ENCODE measurements at places on chromosomes 16 and 17.

- no peak for DNase-seq
Measured at GRCh38 chr17:74326506-74326905, 480 bp downstream of the KIF19 start.

DNA sequence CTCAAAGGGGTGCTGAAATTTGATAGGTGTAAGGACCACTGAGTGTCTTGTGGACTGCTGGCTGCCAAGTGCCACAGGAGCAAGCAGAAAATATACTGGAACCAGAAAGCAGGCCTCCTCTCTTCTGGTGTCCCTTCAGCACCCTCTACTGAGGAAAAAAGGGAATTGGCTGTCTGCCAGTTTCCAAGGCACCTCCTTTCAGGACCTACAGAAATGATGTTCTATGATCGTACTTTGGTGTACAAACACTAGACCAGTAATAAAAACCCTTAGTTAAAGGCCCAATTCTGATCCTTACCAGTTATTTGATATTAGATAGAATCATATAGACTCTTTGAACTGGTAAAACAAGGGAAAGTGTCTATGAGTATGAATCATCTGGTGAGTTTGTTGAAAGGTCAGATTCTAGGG, 35.8 kb upstream of the BCAS3 start:
- DNase-seq: no peak

DNA sequence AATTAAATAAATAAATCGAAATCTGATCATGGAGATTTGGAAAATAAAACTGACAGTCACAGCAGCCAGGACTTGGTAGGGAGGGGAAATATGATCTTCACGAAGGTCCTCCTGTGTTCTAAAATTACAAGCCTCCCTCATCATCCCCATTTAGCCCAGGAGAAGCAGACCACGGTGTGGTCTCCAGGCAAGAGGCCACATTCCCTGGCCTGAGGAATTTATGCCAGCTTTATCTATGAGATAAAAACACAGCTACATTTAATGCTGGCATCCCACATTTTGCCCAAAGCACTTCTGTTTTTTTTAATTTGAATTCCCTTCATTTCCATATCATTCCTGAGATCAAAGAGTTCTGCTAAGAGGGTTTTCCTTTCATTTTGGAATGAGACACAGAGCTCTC, 43.2 kb downstream of the ABCC12 start:
- no peak for DNase-seq

- no peak for DNase-seq
Measured at GRCh38 chr16:75293173-75293572, 41.7 kb upstream of the BCAR1 start.

- no peak for DNase-seq
Measured at GRCh38 chr16:82432261-82432660, 194.5 kb upstream of the CDH13 start.

- DNase-seq: no peak
Measured at GRCh38 chr16:67451704-67452435, 20.9 kb downstream of the HSD11B2 start.

DNA sequence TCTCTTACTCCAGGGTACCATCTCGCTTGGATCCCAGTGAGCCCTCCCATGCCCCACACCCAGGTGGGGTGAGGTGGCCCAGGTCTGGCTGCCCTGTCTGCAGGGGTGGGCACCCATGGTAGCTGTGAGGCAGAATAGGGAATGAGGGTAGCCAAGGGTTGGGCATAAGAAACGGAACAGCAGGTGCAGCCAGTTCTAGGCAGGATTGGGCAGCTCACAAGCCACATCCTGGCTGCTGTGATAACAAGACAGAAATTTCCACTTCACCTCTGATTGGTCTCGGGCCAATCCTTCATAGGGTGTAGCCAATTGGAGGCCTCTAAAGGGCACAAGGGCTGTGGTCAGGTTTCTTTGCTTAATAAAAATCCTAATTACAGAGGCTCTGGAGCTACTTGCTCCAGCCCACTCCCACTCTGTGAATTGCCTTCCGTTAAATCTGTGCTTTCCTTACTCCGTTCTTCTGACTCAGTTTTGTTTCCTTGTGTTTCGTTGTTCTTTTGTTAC, 1.5 kb upstream of the ARHGDIG start:
- no peak for DNase-seq

- DNase-seq: no peak
Measured at GRCh38 chr16:67391424-67392300, 1.6 kb downstream of the TPPP3 start.

DNA sequence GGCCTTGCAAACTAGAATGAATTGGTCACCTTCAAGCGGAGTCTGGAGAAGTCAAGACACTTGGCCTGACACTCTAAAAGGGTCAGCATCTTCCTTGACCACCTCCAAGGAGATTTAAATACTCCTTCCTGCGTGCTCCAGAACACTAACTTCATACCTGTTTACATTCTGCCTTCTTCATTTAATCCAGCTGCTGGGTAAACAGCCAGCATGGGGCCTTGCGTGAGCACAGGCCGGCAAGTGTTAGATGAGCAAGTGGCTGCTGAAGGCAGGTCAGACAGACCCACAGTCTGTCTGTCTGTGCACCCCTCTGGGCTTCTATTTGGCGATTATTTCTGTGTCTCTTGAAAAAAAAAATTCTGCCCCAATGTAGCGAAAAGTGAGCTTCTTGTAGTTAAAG, 153.8 kb downstream of the MSI2 start:
- DNase-seq: no peak

- no peak for DNase-seq
Measured at GRCh38 chr17:34981538-34982241, 1.4 kb downstream of the LIG3 start.

DNA sequence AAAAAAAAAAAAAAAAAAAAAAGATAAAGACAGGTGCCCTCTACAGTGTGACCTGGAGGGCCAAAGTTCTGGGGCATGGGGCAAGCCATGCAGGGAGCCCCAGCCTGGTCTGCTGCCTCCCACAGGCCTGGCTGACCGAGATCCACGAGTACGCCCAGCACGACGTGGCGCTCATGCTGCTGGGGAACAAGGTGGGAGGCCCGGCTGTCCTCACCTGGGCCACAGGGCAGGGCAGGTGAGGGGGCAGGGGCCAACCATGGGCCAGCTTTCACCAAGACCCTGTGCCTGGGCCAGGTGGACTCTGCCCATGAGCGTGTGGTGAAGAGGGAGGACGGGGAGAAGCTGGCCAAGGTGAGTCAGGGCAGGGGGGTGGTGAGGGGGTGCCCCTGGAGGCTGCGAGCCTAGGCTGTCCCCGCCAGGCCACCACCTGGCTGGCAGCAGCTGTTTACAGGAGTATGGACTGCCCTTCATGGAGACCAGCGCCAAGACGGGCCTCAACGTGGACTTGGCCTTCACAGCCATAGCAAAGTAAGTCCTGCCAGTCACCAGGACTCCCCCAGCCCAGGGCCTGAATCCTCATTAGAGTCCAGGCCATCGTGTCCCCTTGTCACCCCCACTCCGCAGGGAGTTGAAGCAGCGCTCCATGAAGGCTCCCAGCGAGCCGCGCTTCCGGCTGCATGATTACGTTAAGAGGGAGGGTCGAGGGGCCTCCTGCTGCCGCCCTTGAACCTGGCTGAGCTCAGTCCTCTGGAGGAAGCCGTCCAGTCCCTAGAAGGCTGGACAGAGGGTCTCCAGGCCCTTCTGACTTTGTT, 2.7 kb upstream of the TRAF7 start:
- DNase-seq: no peak

DNA sequence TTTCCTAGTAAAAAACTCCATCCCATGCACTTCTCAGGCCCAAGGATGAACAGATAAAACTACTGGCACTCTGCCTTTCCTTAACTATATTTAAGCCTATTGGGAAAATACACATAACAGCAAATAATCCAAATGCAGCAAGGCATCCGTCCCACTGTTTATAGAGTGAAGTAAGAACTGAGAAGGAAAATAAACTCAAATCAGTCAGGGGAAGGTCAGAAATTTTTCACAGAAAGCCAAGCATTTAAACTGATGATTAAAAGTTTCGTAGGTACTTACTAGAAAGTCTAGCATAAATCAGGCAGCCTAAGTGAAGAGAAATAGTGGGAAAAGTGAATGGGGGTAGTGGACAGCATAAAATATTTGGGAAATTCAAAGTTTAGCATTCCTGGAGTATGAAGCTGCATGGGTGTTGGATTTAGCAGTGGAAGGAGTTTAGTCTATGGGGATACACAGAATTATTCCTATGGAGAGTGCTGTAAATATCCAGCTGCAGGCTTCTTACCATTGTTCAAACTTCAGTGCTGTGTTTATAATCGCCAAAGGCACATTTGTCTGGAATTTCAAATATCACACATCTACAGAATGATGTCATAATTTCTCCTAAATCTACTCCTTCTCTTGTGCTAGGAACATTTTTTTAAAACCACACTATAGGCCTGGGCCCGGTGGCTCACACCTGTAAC, 1131.0 kb upstream of the GOT2 start:
- no peak for DNase-seq

DNA sequence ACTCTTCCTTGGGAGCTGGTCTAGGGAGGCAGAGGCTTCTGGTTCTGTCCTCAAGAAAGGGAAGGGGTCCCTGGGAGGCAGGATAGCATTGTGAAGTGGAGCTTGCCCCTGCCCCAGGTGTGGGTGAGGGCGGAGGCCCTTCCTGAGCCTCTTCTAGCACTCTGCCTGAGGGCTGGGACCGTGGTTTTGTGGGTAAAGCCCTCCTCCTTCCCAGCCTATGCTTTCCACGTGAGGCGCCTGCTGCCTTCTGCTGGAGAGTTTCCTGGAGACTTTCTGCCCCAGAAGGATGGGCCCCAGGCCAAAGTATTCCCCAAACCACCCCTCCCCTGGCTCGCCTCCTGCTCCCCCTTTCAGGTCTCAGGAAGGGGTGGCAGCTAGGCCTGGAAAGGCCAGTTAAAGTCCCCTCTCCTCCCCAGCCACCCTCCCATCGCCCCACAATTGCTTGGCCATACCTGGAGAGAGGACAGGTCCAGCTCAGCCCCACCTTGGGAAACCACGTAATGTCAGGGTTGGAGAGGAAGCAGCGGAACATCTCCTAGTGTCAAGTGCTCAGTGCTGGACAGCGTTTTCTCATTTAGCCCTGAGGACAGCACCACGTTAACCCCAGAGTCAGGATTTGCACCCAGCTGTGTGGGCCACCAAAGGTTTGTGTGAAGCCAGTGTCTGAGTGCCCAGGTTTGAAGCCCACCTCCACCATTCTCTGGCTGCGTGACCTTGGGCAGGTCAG, 5.6 kb downstream of the SBK1 start:
- no peak for DNase-seq

DNA sequence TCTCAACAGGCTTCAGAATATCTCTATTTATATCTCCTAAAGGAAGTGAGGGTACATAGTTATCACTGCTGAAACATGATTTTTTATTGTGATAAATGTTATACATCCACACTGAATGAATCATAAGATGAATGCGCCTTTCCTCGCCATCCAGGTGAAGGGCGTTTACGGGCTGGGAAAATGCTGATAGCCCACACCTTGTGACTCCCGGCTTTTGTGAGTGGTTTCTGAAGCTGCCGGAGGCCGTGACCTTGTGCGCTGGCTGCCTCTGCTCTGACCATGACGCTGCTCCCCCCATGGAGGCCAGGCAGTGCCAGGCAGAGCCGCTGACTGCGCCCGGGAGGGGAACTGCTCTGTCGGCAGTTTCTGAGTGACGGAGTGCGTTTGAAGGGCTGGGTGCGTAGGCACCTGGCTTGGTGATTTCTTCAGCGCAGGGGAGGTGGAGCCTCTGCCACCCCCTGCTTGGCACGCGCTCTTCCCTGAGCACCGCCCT, 97.2 kb downstream of the RAP1GAP2 start:
- DNase-seq: no peak

- no peak for DNase-seq
Measured at GRCh38 chr17:76757256-76757655, 19.3 kb downstream of the MFSD11 start.

GRCh38 chr17:43757171-43757660, 1.4 kb downstream of the SOST start:
- DNase-seq: no peak

GRCh38 chr17:17769869-17770631, 66.7 kb downstream of the SREBF1 start:
- DNase-seq: no peak

DNA sequence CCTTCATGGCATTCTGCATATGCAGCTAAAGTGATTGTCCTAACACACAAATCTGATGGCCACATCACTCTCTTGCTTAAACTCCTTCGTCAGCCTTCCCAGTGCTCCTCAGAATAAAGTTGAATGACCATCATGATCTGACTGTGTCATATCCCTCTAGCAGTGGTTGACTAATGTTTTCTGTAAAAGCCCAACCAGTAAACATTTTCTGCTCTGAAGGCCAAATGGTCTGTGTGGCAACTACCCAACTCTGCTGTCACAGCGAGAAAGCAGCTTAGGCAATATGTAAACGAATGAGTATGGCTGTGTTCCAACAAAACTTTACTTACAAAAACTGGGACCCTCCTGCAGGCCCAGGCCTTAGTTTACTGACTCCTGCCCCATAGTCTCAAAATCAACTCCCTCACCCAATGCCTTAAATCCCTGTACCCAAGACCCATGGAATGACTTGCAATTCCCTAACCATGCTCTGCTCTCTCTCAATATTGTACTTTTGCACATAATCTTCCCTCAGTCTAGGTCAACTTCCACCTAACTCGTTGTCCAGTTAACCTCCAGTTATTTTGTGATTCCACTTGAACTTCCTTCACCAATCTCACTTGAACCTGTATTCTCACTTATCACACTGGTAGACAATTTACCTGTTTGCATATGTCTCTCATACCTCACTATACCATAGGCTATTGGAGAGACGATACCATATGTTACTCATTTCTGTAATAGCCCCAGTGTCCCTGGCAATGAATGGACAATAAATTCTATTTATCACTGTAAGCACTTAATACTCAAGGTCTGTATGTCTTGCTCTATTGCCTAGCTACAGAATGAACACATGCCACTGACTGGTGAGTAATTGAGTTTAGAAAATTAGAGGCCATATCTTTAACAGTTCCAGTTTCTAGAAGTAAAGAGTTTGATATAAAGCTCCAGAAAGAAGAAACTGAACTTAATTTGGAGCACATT, 29.1 kb downstream of the TMEM100 start:
- no peak for DNase-seq

GRCh38 chr17:4522661-4523060, 24.0 kb downstream of the SPNS2 start:
- no peak for DNase-seq

- DNase-seq: no peak
Measured at GRCh38 chr17:55546991-55547664, 35.9 kb upstream of the SMIM36 start.

- DNase-seq: no peak
Measured at GRCh38 chr17:78966123-78966813, 13.5 kb downstream of the LGALS3BP start.

DNA sequence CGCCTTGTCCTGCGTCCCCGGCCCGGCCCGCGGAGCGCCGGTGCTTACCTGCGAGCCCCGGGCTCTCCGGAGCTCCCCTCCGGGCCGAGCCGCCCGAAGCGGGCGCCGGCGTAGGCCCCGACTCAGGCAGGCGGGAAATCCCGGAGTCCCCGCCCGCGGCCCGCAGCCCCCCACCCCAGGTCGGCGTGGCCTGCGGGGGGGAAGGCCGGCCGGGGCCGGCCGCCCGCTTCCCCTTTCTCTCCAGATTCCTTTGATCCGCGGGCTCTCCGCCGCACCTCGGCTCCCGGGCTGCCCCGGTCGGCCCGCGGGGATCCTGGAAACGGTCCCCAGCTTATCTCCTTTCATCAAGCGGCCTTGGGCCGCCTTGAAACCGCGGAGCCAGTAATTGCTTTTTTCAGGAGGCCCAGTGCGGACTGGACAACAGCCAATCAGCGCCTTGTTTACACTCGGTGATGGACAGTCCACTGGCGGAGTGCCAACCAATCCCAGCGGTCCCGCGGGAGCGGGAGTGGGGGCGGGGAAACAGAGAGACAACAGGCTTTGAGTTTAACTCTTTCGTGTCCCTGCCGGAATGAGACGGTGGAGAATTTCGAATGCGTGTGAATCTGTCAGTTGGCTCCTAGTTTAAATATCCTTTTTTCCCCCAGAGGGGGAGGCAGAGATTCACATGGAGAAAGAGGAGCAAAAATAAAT, 1.4 kb upstream of the BAHCC1 start:
- peak; percentile 100 for DNase-seq

All from coronary artery (tissue), 2 donors.